ENCODE measurements at places on chromosomes 7 and 10. TPM values are rescaled to one million over a fixed set of nuclear protein-coding genes. Genes with fewer than 3 reads are reported as not detected.

ACSL5 gene
- total RNA-seq = 5.6 TPM

CACNB2 gene
- total RNA-seq = 38.1 TPM

LIPF gene
- not detected for total RNA-seq

SLC18A3 gene
- total RNA-seq = not detected

PLEKHS1 gene
- not detected for total RNA-seq

FRMD4A gene
- total RNA-seq = 26.1 TPM

GRCh38 chr7:17915796-17916195, 24.5 kb downstream of the SNX13 start:
- DNase-seq = no peak

DNA sequence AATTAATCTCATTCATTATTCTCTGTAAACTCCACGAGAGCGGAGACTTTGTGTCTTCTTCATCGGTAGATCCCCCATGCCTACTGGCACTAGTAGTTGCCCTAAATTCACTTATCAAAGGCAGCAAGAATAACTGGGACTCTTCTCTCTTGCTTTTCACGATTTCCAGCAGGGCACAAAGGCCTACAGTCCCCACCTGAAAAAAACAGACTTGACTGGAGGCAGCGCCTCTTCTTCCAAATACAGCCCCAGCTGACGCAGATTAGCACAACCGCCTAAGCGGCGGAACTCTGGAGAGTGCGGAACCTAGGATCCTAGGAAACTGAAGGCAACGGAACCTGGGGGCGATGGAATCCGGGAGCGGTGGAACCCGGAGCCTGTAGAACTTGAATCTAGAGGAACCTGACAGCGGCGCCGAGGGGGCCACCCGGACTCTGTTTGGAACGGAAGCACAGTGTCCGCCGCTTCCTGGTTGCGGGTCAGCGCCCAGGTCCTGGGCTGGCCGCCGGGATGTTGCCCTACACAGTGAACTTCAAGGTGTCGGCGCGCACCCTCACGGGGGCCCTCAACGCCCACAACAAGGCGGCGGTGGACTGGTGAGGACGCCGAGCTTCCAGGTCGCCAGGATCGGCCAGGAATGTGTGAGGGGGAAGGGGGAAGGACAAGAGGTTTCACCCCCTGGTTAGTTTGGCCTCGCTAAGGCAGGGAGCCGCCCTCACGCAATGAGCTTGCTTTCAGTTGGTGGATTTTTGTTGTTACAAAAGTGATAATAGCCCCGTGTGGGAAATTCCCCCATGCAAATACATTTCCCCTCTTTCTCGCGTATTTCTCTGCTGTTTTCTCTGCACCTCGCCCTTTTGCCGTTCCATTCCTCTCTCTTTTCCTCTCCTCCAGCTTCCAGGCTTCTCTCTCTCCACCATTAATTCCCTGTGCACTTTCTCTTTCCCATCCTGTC, at the start of gene WDR11:
WDR11 (plus strand) TSS at position 452 of the 955 bp plus-strand sequence; CDS start at position 511, 59 bp downstream.
- peak; percentile 89 for DNase-seq

DNA sequence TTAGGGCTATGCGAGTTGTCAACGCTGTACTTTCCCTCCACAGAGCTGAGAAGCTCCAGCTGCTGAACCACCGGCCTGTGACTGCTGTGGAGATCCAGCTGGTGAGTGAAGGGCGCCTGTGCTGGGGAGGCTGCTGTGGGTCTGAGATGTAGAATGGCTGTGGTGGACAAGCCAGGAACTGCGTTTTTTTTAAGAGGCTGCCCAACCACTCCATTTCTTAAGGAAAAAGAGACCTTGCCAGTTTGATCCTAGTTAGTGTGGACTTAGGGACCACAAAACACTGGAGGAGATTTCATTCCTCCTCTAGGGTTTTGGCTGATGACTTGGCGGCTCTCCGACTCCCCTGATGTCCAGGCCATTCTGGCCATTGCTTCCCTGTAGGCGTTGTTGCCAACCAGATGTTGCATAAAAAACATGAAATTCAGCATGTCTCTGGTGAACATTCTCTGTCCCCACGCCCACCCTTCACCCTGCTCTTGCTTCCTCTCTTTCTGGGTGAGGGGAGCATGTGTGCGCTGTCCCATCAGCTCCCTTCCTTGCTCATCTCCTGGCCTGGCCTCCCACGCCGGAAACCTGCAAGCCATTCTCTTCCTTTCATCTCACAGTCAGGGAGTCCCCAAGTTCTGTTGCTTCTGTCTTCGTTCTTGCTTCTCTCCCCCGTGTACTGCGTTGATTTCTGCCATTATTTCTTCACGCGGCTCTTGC, 30.9 kb downstream of the CRCP start:
- peak; percentile 75 for DNase-seq

- DNase-seq = no peak
Measured at GRCh38 chr10:71742301-71743088, 22.9 kb upstream of the C10orf105 start.

- DNase-seq = no peak
Measured at GRCh38 chr10:31100115-31100601, 68.5 kb upstream of the ZNF438 start.

DNA sequence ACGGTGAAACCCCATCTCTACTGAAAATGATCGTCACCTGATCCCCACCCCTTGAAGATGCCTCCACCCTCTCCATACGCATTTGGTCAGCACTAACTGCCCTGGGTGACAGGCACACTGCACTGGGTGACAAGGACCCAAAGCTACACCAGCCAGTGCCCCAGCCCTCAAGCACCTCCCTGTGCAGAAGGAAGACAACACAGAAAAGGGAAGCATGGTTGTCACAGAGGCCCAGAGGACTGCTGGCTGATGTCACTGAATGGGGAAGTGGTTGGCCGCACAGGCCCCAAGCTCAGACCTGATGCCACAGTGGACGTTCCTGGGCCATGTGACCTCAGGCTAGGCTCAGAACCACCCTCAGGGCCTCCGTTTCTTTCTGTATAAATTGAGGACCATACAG, 4.2 kb upstream of the PILRA start:
- DNase-seq = peak; percentile 61

DNA sequence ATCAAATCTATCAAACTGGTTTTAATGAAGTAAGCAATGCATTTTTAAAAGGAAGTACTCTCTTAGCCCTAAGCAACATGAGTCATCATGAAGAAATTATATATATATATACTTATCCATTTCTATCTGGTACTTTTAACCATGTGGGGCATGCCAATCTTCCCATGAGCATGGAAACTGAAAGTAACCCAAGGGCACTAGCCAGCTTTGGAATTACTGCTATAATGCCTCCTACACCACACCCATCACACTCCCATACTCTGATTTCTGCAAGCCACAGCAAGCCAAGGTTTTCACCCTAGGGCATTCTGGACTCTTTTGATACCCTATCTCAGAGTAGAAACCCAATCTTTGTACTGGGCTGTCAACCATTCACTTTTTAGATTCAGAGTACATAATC, 204.6 kb downstream of the IMMP2L start:
- DNase-seq = no peak

DNA sequence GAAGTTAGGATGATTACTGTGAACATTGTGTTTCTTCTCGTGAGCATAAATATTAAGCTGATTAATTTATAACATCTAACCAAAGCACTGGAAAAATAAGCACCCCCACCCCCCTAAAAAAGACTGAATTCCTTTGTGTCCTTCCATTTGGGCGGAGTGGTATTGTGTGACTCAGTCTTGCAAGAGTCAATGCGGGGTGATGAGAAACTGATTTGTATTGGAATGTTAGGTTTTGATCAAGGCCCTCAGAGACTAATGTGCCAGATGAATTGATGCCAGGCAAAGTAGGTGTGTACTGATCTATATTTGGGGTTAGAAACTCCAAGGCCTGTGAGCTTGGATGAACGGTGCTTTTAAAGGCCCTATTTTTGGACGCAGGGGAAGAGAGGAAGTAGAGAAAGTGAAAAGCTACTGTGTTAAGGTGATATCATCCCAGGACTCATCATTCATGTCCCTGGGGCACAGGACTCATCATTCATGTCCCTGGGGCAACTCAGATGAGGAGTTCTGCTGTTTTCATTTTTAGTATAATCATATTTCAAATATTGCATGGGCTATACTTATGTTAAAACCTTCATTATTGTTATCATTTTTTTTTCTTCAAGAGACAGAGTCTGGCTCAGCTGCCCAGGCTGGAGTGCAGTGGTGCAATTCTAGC, 61.3 kb upstream of the PTN start:
- no peak for DNase-seq

GRCh38 chr7:70415179-70415972, 716.6 kb upstream of the GALNT17 start:
- DNase-seq = no peak

All from left ventricle myocardium inferior (tissue), 1 donor.